Lung (tissue), 17 donors: ENCODE measurements at places on chromosomes 16 and 17.

DNA sequence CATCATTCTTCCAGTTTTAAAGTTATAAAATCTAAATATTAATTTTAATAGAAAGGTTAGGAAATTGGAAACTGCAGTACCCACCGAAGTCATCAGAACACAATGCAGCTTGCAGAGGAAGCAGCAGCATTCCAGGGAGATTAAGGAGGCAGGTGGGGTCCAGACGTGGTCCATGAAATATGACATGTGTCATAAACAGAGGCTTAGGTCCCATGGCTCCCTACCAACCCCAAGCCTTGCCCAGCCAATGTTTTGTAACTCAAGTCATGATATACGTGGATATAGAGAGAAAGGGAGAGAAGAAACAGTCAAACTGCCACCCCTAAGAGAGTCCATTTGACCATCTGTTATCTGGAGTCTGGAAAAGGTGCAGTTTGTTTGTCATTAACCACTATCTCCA is 670.0 kb downstream of the TOX3 start:
- DNase-seq: no peak

GRCh38 chr17:29369831-29370735 is 20.1 kb upstream of the TAOK1 start:
- DNase-seq: peak; percentile 79

DNA sequence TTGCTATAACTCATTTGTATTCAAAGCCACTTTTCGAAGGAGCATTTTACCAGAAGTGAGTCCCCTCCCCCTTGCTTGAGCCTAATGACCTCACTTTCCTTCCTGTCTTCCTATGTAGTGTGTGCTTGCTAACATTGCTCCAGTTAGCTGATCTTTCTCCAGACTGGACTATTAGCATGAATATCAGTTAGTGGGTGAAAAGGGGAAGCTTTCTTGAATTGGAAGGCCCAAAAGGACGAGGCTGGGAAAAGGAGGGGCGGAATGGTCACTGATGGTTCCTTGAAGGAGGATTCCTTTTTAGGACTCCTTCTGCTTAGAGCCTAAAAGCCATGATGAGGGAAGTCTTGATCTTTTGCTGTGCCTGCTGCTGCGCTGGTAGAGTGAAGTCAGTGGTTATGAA is 11.9 kb downstream of the MAP3K3 start:
- peak; percentile 25 for DNase-seq

GRCh38 chr16:80171746-80172145 is 369.0 kb upstream of the DYNLRB2 start:
- DNase-seq: no peak

- DNase-seq: peak; percentile 54
Observed at GRCh38 chr16:66337463-66338188, 28.9 kb upstream of the CDH5 start.
